ENCODE measurements at places on chromosomes 13 and 19. TPM values are rescaled to one million over a fixed set of nuclear protein-coding genes. Genes with fewer than 3 reads are reported as not detected.

Gene CXCL17
- not detected for total RNA-seq

DNA sequence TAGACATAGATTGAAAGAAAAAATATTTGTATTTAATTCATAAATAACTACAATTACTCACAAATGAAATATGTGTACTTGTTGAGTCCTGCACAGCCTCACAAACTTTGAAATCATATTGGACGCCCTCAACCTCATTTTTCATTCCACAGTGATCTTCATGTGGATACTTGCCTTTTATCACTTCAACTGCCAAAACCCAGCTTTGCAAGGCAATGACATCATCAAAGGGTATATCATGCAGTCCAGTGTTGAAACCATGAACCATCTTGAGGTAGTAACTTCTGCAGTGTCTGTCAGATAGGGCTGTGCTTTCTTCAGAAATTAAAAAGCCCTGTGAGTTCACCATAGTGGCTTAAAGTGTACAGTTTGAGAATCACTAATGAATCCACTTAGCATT lies 82.2 kb downstream of the HS6ST3 start:
- no peak for DNase-seq

DNA sequence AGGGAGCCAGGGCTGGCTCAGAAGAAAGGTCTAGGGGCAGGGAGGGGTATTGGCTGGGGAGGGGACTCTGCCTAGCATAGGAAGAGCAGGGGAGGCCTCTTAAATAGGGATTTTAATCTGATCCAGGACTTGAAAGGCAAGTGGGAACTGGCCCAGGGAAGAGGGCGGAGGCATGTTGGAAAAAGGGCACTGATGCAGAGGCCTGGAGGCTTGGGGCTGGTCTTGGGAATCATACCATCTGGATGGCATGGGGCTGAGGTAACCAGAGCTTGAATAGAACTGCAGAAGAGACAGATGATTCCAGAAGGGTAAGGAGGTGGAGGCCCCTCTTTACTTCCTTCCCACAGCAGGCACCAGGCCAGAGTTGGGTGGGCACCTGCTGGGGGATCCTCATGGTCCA lies 29.1 kb downstream of the CERS4 start:
- DNase-seq, result no peak

- no peak for DNase-seq
Measured at GRCh38 chr13:38361542-38362262, 12.1 kb downstream of the UFM1 start.

DNA sequence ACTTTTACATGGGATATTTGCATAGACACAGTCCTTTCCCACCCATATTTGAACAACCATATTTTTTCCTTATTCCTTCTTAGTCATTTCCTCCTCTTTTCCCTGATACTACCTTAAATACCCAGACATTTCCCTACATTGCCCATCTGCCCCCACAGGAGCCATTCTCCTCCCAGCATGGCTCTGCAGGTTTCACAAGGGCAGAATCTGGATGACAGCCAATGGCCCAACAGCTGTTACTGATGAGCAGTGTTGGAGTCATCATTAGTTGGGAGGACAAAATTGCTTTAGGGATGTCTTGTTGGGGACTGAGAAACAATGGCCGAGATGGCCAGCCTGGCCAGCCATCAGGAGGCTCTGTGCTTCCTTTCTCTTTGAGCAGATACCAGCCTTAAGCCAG lies 209.5 kb downstream of the KLF5 start:
- DNase-seq, result no peak
